ENCODE measurements at places on chromosomes 2 and 18.

DNA sequence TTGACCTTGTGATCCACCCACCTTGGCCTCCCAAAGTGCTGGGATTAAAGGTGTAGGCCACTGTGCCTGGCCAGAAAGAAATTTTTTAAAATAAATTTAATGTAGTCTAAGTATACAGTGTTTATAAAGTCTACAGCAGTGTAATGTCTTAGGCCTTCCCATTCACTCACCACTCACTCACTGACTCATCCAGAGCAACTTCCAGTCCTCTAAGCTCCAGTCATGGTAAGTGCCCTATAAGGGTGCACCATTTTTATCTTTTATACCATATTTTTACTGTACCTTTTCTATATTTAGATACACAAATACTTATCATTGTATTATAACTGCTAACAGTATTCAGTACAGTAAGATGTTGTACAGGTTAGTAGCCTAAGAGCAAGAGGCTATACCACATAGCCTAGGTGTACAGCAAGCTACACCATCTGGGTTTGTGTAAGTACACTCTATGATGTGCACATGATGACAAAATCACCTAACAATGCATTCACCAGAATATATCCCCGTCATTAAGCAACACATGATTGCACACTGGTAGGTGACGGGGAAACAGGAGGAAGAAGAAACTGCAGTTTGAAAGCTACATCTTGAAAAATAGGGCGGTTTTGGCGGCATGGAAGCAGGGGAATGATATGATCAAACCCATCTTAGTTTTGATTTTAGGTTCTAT is 105.1 kb upstream of the ITGB6 start:
- no peaks in the 10 kb centered on the region for H3K36me3 ChIP-seq
- no peak for DNase-seq
- no peak overlapping the region for H3K27ac ChIP-seq
- no peaks in the 10 kb centered on the region for H3K4me1 ChIP-seq
- H3K4me3 ChIP-seq = no peak overlapping the region

DNA sequence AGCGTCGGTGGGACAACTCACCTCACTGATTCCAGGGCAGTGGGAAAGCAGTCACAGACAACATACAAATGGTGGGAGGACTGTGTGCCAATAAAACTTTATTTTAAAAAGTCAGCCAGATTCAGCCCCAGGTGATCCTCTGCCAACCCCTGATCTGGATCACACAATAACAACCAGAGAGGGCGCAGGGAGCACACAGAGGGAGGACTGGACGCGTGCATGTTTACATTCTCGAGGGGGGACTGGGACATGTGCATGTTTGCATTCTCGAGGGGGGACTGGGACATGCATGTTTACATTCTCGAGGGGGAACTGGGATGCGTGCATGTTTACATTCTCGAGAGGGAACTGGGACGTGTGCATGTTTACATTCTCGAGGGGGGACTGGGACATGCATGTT is 209.5 kb downstream of the NDUFA10 start:
- H3K27ac ChIP-seq = no peak overlapping the region
- no peaks in the 10 kb centered on the region for H3K27me3 ChIP-seq
- DNase-seq = no peak
- H3K4me1 ChIP-seq = no peaks in the 10 kb centered on the region
- no peak overlapping the region for H3K4me3 ChIP-seq
- H3K36me3 ChIP-seq = no peaks in the 10 kb centered on the region

GRCh38 chr2:72927619-72928550 is 10.6 kb downstream of the EMX1 start:
- H3K36me3 ChIP-seq = no peaks in the 10 kb centered on the region
- no peaks in the 10 kb centered on the region for H3K4me1 ChIP-seq
- DNase-seq = no peak
- no peak overlapping the region for H3K27ac ChIP-seq
- no peak overlapping the region for H3K4me3 ChIP-seq
- H3K27me3 ChIP-seq = no peaks in the 10 kb centered on the region

DNA sequence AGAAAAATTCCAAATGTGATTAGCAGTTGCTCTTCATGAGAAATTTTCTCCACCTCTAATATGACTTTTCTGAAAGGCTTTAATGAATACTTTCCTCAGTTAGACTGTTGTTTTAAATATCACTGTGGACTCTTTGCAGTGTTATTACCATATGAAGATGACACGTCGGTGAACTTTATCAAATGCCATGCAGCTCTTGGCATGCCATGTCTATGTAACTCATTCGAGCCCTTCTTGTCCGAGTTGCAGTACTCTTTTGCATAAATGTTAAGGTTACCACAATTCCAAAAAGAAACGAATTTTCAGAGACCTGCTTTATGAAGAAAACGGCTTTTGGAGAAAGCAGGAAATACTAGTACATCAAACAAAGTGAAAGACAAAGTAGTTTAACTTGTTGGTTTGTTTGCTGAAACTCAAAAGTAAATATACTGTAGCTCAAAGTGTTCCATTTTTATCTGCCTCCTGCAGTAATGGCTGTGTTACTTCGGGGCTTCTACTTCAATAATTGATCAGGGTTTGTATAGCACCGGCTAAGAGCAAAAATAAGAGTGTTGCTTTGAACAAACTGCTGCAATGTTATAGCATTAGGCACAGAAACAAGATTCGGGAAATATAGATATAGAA is 204.1 kb downstream of the ARHGAP15 start:
- H3K36me3 ChIP-seq = no peaks in the 10 kb centered on the region
- H3K4me3 ChIP-seq = peak overlapping the region; percentile 4
- no peak overlapping the region for H3K27ac ChIP-seq
- no peaks in the 10 kb centered on the region for H3K4me1 ChIP-seq
- no peaks in the 10 kb centered on the region for H3K27me3 ChIP-seq
- DNase-seq = no peak

DNA sequence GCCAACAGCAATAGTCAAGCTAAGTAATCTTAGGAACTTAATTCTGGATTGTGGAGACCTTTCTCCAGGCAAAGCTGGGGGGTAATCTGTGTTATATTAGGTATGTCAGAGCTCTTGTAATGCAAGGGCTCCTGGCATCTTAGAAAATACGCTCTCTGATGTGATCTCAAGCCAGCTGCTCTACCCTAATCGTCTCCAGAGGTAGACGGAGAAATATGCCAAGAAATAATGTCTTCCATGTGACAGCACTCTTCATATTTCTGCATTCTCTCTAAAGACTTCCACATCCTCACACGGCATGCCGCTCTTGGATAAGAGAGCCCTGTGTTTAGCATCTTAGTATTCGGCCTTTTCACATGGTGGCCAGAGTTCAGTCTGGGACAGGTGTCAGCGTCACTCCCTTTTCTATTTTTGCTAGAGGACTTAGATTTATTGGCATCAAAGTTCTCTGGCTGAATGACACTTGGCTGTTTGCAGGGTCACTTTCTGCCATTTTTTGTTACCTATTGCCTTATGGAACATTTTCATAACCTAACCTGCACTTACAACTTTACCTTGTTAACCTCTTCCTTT is 25.2 kb downstream of the CAPN13 start:
- H3K4me3 ChIP-seq = no peak overlapping the region
- no peaks in the 10 kb centered on the region for H3K27me3 ChIP-seq
- no peaks in the 10 kb centered on the region for H3K36me3 ChIP-seq
- DNase-seq = no peak
- H3K27ac ChIP-seq = no peak overlapping the region
- no peaks in the 10 kb centered on the region for H3K4me1 ChIP-seq

DNA sequence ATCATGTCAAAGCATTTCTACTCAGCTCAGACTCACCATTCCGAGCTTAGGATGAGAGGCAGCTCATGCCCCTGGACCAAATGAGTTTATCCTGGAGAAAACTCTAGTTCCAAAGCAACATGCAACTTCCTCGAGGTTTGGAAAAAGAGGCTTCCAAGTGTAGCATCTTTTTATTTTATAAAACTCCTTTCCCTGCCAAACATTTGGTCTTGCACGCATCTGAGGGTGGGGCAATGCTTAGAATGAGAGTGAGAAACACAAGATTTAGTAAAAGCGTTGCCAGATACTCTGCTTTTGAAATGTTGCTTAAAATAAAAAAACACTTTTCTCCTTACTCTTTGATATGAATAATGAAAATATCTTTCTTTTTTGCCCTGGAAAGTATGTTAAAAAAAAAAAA is 151.5 kb downstream of the NCKAP5 start:
- no peak overlapping the region for H3K27ac ChIP-seq
- no peaks in the 10 kb centered on the region for H3K4me1 ChIP-seq
- H3K27me3 ChIP-seq = no peaks in the 10 kb centered on the region
- no peak overlapping the region for H3K4me3 ChIP-seq
- H3K36me3 ChIP-seq = no peaks in the 10 kb centered on the region
- no peak for DNase-seq

DNA sequence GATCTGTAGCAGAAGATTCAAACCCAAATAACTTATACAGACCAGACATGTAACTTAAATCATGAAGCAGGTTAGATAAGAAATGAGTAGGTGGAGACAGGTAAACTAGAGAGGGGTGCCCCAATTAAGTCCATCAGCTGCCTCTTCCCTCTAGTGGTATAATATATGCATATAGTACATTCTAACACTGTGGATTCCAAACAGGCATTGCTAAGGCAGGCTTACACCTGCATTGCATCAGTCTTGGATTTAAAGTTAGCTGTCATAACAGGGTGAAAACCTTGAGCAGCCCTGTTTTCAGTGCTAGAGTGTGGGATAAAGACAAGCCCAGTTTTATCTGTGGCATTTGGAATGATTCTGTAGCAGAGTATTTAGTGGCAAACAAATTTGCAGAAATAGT is 63.4 kb downstream of the NYAP2 start:
- no peak overlapping the region for H3K4me3 ChIP-seq
- DNase-seq = no peak
- no peaks in the 10 kb centered on the region for H3K27me3 ChIP-seq
- H3K27ac ChIP-seq = no peak overlapping the region
- H3K36me3 ChIP-seq = no peaks in the 10 kb centered on the region

GRCh38 chr2:136492901-136493300 is 272.4 kb upstream of the THSD7B start:
- H3K27me3 ChIP-seq = no peaks in the 10 kb centered on the region
- H3K27ac ChIP-seq = no peak overlapping the region
- no peak for DNase-seq
- no peak overlapping the region for H3K4me3 ChIP-seq
- H3K36me3 ChIP-seq = no peaks in the 10 kb centered on the region
- no peaks in the 10 kb centered on the region for H3K4me1 ChIP-seq

- no peak overlapping the region for H3K4me3 ChIP-seq
- no peaks in the 10 kb centered on the region for H3K36me3 ChIP-seq
- no peaks in the 10 kb centered on the region for H3K4me1 ChIP-seq
- H3K27me3 ChIP-seq = no peaks in the 10 kb centered on the region
- no peak overlapping the region for H3K27ac ChIP-seq
These were observed 24.8 kb downstream of the FEZ2 start for GRCh38 chr2:36573165-36573564.

GRCh38 chr2:167940734-167941507 is 306.5 kb downstream of the STK39 start:
- no peaks in the 10 kb centered on the region for H3K27me3 ChIP-seq
- H3K4me3 ChIP-seq = no peak overlapping the region
- H3K36me3 ChIP-seq = no peaks in the 10 kb centered on the region
- H3K4me1 ChIP-seq = no peaks in the 10 kb centered on the region
- no peak overlapping the region for H3K27ac ChIP-seq
- no peak for DNase-seq

DNA sequence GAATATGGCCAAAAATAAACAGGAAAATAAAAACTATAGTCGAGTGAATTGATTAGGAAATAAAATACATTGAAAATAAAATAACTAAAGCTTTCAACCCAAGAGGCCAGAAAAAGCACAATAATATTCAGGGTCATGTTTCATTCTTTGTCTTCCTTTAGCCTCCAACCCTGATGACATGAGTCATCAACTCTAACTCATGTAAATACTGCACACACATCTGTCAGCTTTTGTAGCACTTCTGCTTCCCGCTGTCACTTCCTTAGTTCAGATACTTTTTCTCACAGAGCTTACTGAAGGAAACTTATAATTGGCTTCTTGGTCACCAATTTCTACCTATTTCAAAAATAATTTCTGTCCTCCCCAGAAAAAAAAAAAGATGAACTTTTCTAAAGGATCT is 112.8 kb downstream of the UPP2 start:
- H3K36me3 ChIP-seq = no peaks in the 10 kb centered on the region
- no peak overlapping the region for H3K4me3 ChIP-seq
- H3K4me1 ChIP-seq = no peaks in the 10 kb centered on the region
- H3K27ac ChIP-seq = no peak overlapping the region
- H3K27me3 ChIP-seq = no peaks in the 10 kb centered on the region
- no peak for DNase-seq

GRCh38 chr2:25315316-25315680 is 26.4 kb downstream of the DNMT3A start:
- H3K4me3 ChIP-seq = no peak overlapping the region
- peaks cover 28% of the 10 kb centered on the region for H3K4me1 ChIP-seq
- peak overlapping the region; percentile 68 for H3K27ac ChIP-seq

GRCh38 chr18:48727681-48728080 is 188.8 kb downstream of the CTIF start:
- no peaks in the 10 kb centered on the region for H3K36me3 ChIP-seq
- H3K4me1 ChIP-seq = no peaks in the 10 kb centered on the region
- no peak overlapping the region for H3K27ac ChIP-seq
- H3K27me3 ChIP-seq = no peaks in the 10 kb centered on the region

GRCh38 chr2:126916744-126917143 is 18.1 kb downstream of the TEX51 start:
- H3K27ac ChIP-seq = no peak overlapping the region
- no peaks in the 10 kb centered on the region for H3K27me3 ChIP-seq
- DNase-seq = no peak

DNA sequence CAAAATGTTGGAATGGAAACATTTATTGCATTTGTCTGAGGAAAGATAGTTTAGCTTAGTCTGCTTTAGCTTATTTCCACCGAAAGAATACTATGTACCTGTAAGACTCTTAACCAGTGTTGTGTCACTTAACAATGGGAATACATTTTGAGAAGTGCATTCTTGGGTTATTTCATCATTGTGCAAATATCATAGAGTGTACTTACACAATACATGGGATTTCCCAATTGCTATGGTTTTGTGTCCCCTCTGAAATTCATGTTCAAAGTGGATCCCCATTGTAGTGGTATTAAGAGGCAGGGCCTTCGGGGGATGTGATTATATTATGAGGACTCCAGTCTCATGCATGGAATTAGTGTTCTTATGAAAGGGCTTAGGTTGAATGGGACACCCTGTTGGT is 249.4 kb upstream of the UBE2E3 start:
- H3K36me3 ChIP-seq = no peaks in the 10 kb centered on the region
- H3K4me1 ChIP-seq = no peaks in the 10 kb centered on the region
- no peak overlapping the region for H3K4me3 ChIP-seq

DNA sequence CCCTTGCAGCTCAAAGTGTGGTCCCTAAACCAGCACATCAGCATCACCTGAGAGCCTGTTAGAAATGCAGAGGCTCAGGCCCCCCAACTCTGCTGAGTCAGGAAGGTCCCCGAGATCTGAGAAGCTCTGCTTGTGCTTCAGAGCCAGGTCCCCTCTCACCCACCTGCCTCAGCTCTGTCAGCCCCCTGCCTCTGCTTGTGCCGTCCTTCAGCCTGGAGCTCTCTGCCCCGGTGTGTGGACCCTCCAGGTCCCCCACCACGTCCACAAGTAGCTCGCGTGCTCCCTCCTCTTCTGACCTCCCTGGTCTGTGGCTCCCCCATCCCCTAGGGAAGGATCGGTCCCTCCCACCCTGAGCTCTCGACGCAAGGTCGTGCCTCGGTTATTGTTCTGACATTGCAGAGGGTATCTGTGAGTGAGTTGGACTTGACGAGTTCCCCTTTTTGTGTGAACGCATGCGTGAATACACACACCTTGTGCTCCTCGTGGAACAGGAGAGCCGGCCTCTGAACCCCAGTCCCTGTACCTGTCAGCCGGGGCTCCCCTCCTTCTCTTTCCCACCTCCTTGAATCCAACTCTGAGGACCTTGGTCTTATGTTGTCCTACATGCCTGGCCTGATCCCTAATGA is 75.5 kb upstream of the TAF1B start:
- H3K27me3 ChIP-seq = no peaks in the 10 kb centered on the region
